ENCODE measurements at places on chromosomes 11 and 22.

- H3K4me3 ChIP-seq, result no peak overlapping the region
- H3K27ac ChIP-seq, result peak overlapping the region; percentile 84
- H3K36me3 ChIP-seq, result peaks cover 62% of the 10 kb centered on the region
- H3K4me1 ChIP-seq, result peaks cover 17% of the 10 kb centered on the region
These were observed 32.3 kb downstream of the BID start for GRCh38 chr22:17741866-17742526.

DNA sequence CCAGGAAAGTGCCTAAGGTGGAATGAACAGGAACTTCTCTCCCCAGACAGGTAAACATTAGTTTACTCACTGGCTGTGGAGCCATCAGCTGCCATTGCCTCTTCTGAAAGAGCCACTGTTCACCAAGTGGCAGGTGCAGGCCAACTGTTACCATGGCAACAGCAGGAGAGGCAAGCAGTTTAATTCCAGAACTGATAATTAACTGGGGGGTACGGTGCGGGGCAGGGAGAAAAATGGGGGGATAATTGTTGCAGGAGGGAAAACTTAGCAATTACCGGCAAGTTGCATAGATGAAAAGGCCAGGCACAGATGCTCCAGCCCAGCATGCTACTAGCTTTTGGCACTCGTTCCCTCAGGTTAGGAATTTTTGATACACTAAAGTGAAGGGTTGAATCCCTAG lies 85.1 kb downstream of the TRIM44 start:
- H3K4me3 ChIP-seq, result no peak overlapping the region
- peaks cover 72% of the 10 kb centered on the region for H3K36me3 ChIP-seq
- H3K4me1 ChIP-seq, result peaks cover 58% of the 10 kb centered on the region
- no peak for DNase-seq
- H3K27ac ChIP-seq, result no peak overlapping the region

- no peaks in the 10 kb centered on the region for H3K4me1 ChIP-seq
- DNase-seq, result no peak
- H3K36me3 ChIP-seq, result no peaks in the 10 kb centered on the region
- H3K4me3 ChIP-seq, result no peak overlapping the region
- no peak overlapping the region for H3K27ac ChIP-seq
These were observed 21.5 kb downstream of the ELMOD1 start for GRCh38 chr11:107612445-107612844.

DNA sequence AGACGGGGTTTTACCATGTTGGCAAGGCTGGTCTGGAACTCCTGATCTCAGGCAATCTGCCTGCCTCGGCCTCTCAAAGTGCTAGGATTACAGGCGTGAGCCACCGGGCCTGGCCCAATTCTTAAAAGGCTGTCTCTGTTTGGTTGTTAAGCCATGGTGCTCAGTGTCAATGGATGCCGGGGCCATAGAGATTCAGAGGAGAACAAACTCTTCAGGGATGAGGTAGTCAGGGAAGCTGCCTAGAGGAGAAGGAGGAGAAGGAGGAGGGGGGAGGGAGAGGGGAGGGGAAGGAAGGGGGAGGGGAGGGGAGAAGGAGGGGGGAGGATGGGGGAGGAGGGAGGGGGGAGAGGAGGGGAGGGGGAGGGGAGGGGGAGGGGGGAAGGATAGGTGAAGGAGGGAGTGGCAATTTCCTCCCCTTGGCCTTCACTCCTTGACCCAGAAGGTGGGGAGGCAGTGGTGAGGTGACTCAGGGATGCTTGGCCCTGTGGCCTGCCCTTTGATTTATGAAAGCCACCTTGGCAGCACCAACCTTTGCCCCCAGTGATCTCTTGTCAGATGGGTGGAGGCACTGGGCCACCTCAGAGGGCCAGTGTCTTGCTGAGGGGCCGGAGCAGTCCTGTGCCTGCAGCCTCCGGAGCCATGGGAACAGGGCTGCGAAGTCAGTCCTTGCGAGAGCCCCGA lies at the start of gene C11orf86:
C11orf86 (plus strand) TSS at position 581 of the 681 bp plus-strand sequence; CDS start at position 640, 59 bp downstream.
- DNase-seq, result no peak
- H3K27ac ChIP-seq, result no peak within 1 kb of the TSS
- H3K4me1 ChIP-seq, result no peaks in the 10 kb centered on the region

- H3K36me3 ChIP-seq, result no peaks in the 10 kb centered on the region
- H3K4me1 ChIP-seq, result no peaks in the 10 kb centered on the region
- DNase-seq, result no peak
- H3K27me3 ChIP-seq, result peaks cover 34% of the 10 kb centered on the region
These were observed 40.3 kb upstream of the TSKU start for GRCh38 chr11:76742902-76743301.

DNA sequence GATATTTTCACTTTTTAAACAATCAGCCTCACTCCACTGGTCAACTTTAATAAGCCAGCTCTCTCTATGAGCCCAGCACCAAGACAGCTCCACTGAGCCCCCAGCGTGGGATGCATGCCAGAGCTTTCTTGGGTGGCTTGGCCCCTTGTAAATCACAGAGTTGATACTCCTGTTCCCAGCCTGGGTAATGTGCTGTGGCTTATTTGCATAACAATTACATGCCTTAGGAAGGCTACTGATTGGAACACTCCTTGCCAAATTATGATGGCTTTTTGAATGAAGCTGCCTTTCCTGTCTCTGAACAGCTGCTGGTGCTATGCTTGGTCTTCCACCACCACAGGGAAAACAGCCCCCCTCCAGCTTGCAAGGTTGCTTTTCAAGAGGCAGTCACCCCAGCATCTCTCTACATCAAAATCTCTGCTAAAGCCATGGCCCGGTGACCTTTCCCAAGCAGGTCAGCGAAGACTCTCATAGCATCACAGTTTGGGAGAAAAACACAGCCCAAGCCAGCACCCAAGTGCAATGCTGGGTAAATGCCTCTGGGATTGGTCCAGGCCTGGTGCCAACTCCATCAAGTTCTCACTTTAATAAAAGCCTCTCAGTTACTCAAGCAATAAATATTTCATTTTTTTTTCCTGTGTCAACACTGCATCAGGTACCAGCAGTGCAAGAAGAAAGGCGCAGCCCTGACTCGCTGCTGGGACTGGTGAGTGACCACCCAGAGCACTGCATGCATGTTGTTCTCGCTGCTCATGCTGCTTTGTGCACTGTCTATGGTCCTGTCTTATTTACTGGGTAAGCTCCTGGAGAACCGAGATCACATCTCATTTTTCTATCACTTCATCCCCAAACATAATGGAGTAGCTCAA lies 549.3 kb downstream of the OPCML start:
- H3K4me1 ChIP-seq, result no peaks in the 10 kb centered on the region
- no peak overlapping the region for H3K4me3 ChIP-seq
- H3K27me3 ChIP-seq, result no peaks in the 10 kb centered on the region
- H3K36me3 ChIP-seq, result no peaks in the 10 kb centered on the region
- H3K27ac ChIP-seq, result no peak overlapping the region
